ENCODE measurements at places on chromosomes 3 and 15.

- no peak for DNase-seq
Observed at GRCh38 chr3:16012086-16012485, 162.4 kb upstream of the GALNT15 start.

- no peak for DNase-seq
Observed at GRCh38 chr15:69407719-69408400, 6.3 kb upstream of the KIF23 start.

DNA sequence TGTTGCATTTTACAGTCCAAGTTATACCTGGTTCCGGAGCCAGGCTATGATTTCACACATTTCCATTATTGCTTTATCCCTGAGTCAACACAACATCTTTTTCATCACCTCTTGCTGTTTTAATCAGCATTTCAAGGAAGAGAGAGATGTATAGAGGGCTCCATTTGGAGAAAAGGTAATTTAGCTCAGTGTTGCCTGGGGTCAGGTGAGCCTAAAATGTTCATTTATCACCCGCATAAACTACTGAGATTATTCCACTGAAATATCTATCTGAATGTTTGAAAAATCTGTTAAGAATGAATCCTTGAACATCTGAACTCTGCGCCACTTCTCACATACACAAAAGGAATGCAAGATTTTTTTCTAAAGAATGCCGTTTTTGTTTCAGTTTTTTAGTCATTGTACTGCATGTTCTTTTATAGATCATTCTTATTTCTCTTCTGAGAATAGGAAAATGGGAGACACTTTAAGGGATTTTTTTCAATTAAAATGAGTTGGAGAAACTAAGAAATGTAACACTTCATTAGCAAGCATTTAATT, 51.5 kb upstream of the AGTR1 start:
- no peak for DNase-seq

GRCh38 chr3:68017069-68017468, 362.7 kb upstream of the SUCLG2 start:
- no peak for DNase-seq

DNA sequence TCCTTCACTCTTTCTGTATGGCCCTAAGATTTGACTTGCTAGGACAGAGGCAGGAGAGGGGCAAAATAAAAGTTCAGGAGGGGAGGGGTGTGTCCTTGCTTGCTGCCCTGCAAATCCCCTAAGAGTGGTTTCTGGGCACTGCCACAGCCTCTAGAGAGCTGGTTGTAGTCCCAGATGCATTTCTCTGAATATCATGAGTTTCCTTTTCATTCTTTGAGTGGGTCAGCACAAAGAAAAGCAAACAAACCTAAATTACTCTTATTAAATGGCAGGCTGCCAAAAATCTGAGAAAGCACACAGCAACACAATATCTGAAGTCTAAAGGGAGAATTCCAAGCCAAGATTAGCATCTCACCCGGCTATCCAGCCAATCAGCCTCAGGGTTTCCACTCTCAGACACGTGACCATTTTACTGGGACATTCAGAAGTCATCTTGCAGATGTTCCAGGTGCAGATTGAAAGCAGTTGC, 919.3 kb downstream of the TUSC7 start:
- no peak for DNase-seq

- no peak for DNase-seq
Observed at GRCh38 chr3:65182682-65183081, 494.9 kb upstream of the ADAMTS9 start.
